Thymus (tissue), 14 donors: ENCODE measurements at places on chromosomes 1 and 21. TPM values are rescaled to one million over a fixed set of nuclear protein-coding genes. Genes with fewer than 3 reads are reported as not detected.
A peak's percentile ranks its signal among the peaks of the same experiment; 100 is the strongest.

The COL9A2 gene
- total RNA-seq, result 3.4 TPM

DNA sequence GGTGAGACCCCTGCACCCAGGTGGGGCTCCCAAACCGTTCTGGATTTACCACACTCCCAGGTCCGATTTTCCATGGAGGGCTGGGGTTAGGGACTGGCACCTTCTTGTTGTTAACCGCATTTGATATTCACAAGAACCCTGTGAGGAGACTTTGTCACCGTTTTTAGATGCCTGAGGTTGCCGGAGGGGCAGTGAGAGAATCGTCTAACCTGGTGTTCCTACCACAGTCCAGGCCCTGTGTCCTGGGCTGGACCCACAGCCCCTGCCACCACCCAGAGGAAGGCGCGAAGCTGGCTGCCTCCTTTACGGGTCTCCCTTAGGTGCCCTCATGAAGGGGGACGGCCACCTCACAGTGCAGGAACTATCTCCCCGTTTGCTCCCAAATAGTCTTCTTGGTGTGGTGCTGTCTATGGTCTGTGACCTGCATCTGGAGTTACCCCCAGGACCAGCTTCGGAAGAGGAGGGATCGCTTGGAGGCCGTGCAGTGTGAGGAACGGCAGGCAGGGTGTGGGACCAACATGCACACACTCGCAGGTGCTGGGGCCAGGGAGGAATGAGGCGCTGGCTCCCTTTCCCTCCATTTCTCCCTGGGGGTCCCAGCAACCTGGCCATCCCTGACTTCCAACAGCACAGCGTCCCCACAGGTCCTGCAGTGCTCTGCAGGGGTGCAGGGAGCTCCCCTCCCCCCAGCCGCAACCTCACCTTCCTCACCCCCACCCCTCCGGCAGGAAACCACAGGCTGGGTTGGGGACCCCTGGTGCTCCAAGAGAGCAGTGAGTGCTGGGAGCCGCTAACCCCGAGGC, 7.0 kb downstream of the SIM2 start:
- H3K27me3 ChIP-seq, result peaks cover 93% of the 10 kb centered on the region
- peak overlapping the region; percentile 13 for H3K4me3 ChIP-seq
- no peaks in the 10 kb centered on the region for H3K36me3 ChIP-seq
- H3K27ac ChIP-seq, result no peak overlapping the region
- DNase-seq, result peak; percentile 75
- H3K4me1 ChIP-seq, result peaks cover 13% of the 10 kb centered on the region

The RPL5 gene
- 2,242 TPM for total RNA-seq

- DNase-seq, result no peak
- peaks cover 22% of the 10 kb centered on the region for H3K27me3 ChIP-seq
- no peaks in the 10 kb centered on the region for H3K36me3 ChIP-seq
These were observed 21.6 kb upstream of the GPR137B start for GRCh38 chr1:236120721-236121153.

DNA sequence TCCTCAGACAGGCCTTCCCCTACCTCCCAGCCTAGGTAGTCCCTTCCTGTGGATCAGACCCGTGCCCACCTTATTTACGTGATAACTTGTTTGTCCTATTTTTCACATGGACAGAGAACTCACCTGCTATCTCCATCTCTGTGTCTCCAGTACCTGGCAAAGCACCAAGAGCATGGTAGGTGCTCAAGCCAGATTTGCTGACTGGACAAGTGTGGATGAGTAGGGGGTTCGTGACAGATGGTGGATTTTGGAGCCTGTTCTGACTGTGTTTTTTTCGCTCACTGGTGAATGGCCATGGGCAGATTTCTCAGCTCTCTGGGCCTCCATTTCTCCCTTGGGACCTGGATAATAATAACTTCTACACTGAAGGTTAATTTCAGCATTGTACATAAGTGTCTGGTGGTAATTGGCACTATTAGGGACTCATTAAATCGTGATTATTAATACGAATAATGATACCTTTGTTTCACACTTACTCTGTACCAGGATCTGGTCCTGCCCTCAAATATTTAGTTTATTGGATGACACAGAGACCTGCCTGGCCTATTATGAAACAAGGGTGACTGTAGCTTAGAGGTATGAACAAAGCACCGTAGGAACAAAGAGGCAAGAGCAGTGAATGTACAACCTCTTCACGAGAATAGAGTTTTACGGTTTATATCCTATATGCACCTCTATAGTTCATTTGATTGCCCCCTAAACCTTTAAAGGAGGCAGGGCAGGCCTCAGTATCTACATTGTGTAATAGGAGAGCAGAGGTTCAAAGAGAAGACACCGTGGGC, 24.5 kb upstream of the SLC26A9 start:
- no peak overlapping the region for H3K4me3 ChIP-seq
- DNase-seq, result no peak
- no peak overlapping the region for H3K27ac ChIP-seq
- no peaks in the 10 kb centered on the region for H3K36me3 ChIP-seq
- no peaks in the 10 kb centered on the region for H3K27me3 ChIP-seq
- H3K4me1 ChIP-seq, result no peaks in the 10 kb centered on the region

The OLIG2 gene
- total RNA-seq, result 0.05 TPM

The HSF2BP gene
- total RNA-seq, result 0.80 TPM

DNA sequence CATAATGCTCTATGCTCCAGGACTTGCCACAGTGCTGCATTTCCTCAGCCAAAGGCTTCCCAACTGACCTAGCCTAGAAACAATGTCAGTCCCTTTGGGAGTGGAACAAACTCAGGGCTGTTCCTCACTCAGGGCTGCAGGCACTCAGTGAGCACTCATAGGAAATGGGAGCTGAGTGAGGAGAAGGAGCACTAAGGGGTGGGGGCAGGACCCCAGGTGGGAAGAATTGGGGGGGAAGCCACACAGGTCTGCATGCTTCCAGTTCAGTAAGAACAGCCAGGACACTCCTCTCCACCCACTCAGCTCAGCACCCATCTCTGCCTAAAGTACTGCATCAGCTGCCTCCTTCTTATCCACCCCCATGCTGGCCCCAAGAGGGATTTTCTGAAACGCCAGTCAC, 7.3 kb upstream of the SLC5A9 start:
- no peaks in the 10 kb centered on the region for H3K36me3 ChIP-seq
- DNase-seq, result no peak
- no peak overlapping the region for H3K27ac ChIP-seq
- H3K4me3 ChIP-seq, result no peak overlapping the region
- H3K27me3 ChIP-seq, result no peaks in the 10 kb centered on the region
- no peaks in the 10 kb centered on the region for H3K4me1 ChIP-seq
